Astrocyte (in vitro differentiated cells and primary cell): ENCODE measurements at places on chromosomes 5 and 9.

DNA sequence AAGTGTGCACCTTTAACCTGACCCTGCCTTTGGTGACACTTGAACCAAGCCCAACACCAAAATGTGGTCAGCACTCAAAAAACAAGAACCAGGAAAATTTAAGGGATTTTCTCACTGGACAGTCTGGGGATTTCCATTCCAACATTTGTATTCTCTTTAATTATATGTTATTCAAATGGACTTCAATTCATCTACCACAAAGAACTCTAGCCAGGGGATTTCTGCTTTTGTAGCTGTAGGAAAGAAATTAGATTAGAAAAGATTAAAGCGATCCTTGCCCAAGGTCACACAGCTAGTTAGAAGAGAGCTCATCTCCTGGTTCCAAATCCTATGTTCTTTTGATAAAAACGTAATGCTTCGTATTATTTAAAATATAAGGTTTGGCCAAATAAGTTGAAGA lies 94.8 kb upstream of the JAK2 start:
- no peak for DNase-seq

DNA sequence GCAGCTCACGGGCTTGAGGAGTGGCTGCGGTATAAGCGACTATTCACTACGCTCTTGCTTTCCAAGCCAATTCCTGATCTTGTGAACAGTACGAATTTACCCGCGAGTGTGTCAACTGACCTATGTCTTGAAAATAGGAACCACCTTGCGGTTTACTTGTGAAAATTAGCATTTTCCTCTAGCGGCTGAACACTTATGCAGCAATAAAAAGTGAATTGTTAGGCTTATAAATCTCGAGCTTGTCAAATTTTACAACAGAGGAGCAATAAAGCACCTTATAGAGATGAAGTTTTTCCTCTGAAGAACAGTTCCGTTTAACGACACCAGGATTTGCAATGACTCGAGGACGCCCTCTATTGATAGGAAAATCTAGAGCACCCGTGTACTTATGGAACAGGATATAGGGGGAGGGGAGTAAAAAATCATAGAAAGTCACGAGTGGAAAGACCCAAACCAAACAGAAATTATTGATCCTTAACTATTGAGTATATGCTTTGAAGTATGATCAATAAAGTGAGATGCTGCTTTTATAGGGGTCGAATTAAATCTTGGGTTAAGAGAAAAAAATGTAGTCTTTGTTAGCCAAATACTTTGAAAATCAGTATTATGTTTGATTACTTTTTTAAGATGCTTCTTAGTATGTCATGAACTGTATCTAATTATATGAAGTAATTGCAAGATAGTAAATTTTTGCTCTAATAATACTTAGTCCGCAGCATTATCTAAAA lies 1.9 kb upstream of the RGMB start:
- peak; percentile 76 for DNase-seq

- no peak for DNase-seq
These were observed 4.7 kb downstream of the GADD45G start for GRCh38 chr9:89609426-89610006.

GRCh38 chr9:124355039-124355940 lies 60.0 kb downstream of the PSMB7 start:
- DNase-seq: no peak

GRCh38 chr9:93467062-93467416 lies 13.7 kb upstream of the FAM120AOS start:
- no peak for DNase-seq

GRCh38 chr9:72990397-72991182 lies 37.7 kb upstream of the ALDH1A1 start:
- DNase-seq: no peak

DNA sequence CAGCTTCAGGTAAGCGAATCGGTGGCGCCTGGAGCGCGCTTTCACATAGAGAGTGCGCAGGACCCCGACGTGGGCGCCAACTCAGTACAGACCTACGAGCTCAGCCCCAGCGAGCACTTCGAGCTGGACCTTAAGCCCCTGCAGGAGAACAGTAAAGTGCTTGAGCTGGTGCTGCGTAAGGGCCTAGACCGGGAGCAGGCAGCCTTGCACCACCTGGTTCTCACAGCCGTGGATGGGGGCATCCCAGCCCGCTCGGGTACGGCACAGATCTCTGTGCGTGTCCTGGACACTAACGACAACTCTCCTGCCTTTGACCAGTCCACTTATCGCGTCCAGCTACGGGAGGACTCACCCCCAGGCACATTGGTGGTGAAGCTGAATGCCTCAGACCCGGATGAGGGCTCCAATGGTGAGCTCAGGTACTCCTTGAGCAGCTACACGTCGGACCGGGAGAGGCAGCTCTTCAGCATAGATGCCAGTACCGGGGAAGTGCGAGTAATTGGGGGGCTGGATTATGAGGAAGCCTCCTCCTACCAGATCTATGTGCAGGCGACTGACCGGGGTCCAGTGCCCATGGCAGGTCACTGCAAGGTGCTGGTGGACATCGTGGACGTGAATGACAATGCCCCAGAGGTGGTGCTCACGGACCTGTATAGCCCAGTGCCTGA lies 1.1 kb downstream of the PCDHAC2 start:
- DNase-seq: no peak

DNA sequence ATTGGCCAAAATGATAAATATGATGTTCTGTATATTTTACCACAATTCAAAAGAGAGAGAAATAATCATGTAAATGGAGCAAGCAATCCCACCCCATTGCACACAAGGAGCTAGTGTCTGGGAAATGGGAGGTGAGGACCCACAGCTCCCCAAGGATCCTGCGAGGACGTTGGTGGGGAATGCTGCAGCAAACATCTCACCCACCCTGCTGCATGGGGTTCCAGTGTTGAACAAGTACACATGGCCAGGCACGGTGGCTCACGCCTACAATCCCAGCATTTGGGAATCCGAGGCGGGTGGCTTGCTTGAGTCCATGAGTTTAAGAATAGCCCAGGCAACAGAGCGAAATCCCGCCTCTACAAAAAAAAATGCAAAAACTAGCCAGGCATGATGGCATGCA lies 29.0 kb downstream of the STK10 start:
- DNase-seq: no peak

GRCh38 chr9:8254541-8254940 lies 455.0 kb upstream of the DMAC1 start:
- peak; percentile 6 for DNase-seq

- DNase-seq: no peak
These were observed 10.2 kb downstream of the UBE2QL1 start for GRCh38 chr5:6458833-6459232.

DNA sequence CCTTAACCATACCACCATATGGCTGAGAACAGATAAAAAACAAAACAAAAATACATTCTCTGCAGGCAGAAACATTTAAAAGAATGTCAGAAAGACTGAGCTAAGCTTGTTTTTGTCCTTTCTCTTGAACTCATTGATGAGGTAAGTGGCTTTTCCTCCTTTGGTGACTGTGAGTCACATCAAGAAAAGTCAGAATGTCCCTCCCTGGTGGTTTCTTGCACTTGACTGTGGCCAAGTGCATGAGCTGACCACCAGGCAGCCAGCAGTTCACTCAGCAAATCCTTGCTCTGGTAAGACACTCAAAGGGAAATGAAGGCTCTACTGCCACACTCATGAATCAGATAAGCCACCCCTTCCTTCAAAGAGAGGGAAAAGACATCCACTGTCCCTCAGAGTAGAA lies 970.9 kb downstream of the TAF11L14 start:
- no peak for DNase-seq

- DNase-seq: no peak
These were observed 338.6 kb downstream of the TMEM38B start for GRCh38 chr9:106032978-106033377.

DNA sequence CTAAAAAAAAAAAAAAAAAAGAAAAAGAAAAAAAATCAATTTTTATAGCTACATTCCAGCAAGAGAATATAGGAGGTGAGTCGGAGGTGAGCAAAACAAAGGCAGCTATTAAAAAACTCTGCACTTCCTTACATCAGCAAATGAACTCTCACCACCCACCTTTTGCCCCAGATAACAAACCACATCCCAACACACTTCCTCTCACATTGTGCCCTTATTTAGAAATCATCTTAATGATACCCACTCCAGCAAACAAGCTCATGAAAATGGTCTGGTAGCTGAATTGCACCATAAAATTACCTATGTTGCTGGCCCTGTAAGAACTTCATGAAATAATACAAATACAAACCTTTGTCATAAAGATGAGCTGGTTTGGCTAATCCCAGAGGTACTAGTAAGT lies 82.9 kb downstream of the CEMIP2 start:
- no peak for DNase-seq

DNA sequence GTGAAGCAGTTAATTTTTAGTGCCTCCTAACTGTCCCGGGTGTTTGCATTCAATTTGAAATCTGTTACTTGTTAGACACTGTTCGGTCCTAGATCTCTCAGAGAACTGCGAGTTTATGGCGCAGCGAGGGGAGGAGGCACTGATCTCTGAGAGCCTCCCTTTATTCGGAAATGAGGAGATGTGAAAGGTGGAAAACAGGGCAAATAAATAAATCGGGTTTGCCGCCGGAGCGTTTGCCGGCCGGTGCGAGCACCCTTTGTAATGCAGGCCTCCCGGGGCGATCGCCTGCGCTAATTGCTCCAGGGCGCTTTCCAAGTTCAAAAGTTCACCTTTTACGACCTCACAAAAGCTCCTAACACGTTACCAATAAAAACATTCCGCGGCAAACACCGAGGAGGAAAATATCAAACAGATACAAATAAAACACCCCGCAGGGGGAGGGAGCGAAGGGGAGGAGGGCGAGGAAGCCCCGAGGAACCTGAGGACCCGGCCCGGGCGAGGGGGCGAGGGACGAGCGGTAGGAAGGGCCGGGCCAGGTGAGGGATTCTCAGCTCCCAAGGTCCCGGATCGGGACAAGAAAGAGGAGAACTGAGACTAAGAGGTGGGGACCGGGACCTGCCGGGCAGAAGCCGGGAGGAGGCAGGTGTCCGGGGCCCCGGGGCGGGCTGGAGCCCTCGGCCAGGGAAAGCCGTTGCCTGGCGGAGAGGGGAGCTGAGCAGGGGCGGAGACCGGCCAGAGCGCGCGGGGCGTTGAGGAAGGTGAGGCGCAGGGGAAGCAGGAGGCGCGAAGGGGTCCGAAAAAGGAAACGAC lies 1.4 kb downstream of the NR6A1 start:
- no peak for DNase-seq

DNA sequence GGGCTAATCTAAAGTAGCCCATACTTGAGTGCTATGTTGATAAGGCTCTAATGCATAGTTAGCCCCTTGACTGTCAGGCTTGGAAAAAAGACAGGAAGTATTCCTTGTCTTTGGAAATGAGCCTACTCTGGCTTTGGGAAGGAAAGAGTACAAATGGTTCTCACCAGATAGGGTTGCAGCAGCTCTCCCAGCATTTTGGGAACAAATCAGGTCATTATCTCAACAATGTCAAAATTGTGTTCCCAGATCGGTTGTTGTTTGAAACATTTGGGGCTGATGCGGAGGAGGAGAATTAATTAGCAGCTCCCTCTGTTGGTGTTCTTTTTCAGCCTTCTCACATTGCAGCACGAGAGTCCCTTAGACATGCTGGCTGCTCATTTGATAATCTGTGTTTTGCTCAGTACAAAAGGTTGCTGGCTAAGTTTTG lies 294.7 kb upstream of the DMRT1 start:
- peak; percentile 8 for DNase-seq

GRCh38 chr5:123579410-123579809 lies 67.4 kb downstream of the CSNK1G3 start:
- no peak for DNase-seq

DNA sequence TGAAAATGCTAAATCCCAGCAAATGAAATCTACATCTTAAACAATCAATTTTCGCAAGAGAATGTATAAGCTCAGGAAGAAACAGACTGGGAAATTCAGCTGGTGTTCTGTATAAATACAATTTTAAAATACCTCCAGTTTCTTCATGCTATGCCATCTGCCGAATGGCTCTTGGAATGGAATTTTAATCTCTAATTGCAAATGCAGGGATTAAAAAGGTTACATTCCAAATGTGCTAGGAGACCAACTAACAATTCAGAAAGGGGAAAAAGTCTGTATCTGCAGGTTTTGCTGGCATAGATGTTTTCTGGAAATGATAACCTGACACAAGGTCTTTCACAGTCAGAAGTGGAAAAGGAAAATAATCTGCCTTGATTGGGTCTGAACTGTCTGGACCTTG lies 379.7 kb downstream of the MAT2B start:
- no peak for DNase-seq

GRCh38 chr9:84652496-84653120 lies 16.9 kb upstream of the NTRK2 start:
- DNase-seq: peak; percentile 1

DNA sequence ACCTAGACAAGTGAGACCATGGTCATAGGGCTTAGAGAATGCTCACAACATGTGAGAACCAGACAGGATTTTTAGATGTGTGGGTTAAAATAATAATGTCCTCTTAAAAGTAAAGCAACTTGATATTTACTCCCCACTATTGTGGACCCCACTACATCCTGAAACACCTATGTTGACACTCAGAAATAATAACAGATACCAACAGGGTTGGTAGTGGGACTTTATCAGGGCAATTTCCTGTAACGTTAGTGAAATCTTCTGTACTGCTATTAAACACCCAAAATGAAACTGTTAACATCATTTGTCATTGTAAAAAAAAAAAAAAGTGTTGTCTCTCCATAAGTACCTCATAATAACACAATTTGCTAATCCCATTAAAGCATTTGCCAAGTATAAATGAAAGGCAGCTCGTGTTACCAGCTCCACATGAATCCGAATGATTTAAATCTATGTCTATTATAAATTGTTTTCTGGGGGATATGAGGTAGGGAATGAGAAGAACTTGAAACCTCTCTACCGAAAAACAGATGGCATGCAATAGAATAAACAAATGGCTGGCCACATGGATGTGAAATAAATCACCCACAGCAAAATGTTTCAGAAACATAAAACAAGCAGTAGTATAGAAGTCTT lies 285.9 kb downstream of the ARHGEF28 start:
- peak; percentile 56 for DNase-seq

DNA sequence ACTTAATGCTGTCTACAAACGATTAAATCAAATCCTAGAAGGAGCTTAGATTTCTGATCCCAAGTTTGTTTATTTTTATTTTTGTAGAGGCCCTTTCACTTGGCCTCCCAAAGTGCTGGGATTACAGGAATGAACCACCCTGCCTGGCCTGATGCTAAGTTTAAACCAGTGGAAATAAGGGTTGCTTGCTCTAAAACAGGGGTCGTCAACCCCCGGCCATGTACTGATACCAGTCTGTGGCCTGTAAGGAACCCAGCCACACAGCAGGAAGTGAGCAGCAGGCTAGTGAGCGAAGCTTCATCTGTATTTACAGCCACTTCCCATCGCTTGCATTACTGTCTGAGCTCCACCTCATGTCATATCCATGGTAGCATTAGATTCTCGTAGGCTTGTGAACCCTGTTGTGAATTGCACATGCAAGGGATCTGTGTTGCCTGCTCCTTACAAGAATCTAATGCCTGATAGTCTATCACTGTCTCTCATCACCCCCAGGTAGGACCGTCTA lies 11.4 kb downstream of the TTC1 start:
- no peak for DNase-seq

GRCh38 chr5:1946776-1947175 lies 64.1 kb upstream of the IRX4 start:
- no peak for DNase-seq

- no peak for DNase-seq
These were observed 1.1 kb downstream of the CPLX2 start for GRCh38 chr5:175872287-175873087.
